ENCODE measurements at places on chromosomes 4 and X.

- no peak for DNase-seq
Observed at GRCh38 chr4:147122685-147123084, 177.0 kb upstream of the TTC29 start.

- DNase-seq: no peak
Observed at GRCh38 chr4:99411041-99411440, 24.1 kb downstream of the ADH7 start.

GRCh38 chr4:61200187-61200915 is at the start of gene ADGRL3:
TSS of gene ADGRL3 (plus strand) at chr4:61200326.
- DNase-seq: no peak

DNA sequence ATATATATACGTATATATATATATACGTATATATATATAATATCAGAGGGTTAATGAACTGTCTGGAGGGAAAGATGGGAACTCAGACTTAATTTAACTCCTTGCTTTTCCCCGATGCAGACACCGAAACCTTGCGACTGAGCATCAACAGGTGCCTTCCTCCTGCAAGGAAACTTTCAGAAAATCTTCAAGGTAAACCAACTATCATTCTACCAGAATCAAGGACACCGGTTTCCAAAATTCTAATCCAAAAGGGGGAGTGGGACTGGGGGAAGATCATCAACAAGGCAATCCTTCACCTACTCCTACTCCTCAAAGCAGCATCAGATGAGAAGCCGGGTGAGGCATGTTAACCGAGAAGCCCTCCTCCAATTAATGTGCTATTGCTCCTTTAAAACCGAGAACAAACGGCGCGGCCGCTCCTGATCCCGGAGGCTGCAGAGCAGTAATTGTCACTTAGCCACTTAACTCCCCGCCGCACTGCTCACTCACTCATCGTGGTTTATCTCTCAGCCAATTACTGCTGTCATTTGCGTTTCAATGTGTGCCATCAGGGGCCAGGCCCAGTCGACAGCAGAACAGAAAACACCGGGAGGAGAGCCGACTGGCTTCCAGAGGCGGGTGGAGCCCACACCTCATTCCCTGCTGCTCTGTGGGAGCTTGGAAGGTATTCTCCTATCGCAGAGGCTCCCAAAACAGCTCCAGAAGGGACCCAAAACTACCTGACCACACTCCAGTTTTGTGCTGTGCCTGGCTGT is 61.7 kb downstream of the MAML3 start:
- no peak for DNase-seq

DNA sequence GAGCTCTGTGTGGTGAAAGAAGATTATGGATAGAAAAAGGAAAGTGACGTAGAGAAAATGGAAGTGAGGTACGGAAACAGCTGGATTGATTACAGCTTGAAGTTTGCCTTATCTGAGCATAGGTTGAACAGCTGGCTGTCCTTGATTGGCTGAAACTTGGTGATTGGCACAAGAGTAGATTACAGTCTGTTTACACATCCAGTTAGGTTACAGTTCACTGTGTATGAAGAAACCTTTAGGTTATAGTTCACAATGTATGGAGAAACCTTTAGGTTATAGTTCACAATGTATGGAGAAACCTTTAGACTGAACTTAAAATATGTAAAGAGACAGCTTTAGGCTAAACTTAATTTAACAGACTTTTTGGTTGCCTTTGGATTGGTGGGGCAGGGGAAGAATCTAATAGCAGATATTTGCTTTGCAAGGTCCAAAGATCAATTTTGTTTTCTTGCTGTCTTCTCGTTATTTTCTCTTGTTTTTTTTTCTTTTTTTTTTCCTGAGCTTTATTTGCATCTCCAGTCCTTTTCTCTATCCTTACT is 15.6 kb upstream of the ART3 start:
- no peak for DNase-seq
